DND-41 (cell line): ENCODE measurements at places on chromosomes 1 and 21.

DNA sequence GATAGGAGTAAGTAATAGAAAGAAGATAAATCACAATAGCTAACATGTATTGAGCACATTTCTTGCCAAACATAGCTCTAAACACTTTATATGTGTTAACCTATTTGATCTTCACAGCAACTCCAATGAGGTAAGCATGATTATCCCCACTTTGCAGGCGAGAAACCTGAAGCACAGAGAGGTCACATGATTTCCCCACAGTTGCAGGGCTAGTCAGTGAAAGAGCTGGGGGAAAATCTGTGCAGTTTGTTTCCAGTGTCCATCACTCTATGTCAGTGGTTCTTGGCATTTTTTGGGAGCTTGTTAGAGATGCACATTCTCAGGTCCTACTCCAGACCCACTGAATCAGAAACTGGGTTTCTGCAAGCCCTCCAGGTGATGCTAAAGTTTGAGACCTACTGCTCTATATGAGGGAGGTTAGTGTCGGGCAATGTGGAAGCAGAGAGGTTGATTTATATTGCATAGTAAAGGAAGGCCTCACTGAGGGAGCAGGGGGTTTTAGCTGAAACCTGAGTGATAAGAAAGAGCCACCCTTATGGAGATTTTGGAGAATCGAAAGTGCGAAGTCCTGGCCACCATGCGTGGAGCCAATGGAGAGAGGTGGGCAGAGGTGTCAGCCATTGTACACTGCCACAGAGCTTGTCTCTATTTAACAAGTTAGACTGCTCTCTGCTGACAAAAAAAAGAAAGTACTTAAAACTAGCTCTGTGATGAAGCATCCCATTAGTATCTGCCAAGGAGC lies 20.9 kb downstream of the MCOLN3 start:
- DNase-seq = no peak

DNA sequence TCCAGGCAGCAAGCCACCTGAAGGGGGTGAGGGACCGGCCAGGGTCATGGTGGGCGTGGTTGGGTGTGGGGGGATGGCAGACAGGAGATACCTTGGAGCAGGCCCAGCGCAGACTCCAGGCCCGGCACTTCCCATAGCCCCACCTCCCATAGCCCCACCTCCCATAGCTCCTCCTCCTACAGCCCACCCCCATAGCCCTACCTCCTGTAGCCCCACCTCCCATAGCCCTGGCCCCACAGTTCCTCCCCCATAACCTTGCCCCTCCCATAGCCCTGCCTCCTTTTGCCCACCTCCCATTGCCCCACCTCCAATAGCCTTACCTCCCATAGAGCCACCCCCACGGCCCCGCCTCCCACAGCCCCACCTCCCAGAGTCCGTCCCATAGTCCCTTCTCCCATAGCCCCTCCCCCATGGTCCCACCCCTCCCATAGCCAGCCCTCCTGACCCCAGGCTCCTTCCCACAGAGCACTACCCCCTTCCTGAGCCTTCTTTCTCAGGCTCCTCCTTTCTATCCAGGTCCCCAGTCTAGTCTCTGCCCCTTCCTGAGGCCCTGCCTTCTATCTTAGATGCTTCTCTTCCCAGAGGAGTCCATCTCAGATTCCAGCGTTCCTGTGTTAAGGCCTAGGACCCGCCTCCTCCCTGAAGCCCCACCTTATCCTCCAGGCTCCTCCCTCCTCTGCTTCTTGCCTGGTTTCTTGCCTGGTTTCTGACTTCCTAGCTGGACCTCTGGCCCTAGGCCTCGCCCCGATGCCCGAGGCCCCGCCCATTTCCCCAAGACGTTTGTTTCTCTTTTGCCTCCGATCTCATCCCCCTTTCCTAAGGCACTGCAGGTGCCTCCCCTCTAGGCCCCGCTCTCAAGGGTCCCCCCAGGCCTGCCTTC lies 46.8 kb downstream of the PTPRU start:
- peak; percentile 60 for DNase-seq

- no peak for DNase-seq
Measured at GRCh38 chr1:197987294-197987693, 70.1 kb downstream of the LHX9 start.

- no peak for DNase-seq
Measured at GRCh38 chr1:74162333-74162732, 35.6 kb downstream of the LRRIQ3 start.

- DNase-seq = no peak
Measured at GRCh38 chr1:40824591-40825434, 37.4 kb downstream of the CITED4 start.

- no peak for DNase-seq
Measured at GRCh38 chr1:99439433-99440075, 175.3 kb downstream of the PLPPR4 start.

- DNase-seq = no peak
Measured at GRCh38 chr21:23316190-23316589, 2291.1 kb downstream of the MRPL39 start.

- DNase-seq = no peak
Measured at GRCh38 chr1:242629396-242629795, 104.9 kb upstream of the PLD5 start.

- DNase-seq = no peak
Measured at GRCh38 chr1:172770071-172770470, 111.2 kb downstream of the FASLG start.

DNA sequence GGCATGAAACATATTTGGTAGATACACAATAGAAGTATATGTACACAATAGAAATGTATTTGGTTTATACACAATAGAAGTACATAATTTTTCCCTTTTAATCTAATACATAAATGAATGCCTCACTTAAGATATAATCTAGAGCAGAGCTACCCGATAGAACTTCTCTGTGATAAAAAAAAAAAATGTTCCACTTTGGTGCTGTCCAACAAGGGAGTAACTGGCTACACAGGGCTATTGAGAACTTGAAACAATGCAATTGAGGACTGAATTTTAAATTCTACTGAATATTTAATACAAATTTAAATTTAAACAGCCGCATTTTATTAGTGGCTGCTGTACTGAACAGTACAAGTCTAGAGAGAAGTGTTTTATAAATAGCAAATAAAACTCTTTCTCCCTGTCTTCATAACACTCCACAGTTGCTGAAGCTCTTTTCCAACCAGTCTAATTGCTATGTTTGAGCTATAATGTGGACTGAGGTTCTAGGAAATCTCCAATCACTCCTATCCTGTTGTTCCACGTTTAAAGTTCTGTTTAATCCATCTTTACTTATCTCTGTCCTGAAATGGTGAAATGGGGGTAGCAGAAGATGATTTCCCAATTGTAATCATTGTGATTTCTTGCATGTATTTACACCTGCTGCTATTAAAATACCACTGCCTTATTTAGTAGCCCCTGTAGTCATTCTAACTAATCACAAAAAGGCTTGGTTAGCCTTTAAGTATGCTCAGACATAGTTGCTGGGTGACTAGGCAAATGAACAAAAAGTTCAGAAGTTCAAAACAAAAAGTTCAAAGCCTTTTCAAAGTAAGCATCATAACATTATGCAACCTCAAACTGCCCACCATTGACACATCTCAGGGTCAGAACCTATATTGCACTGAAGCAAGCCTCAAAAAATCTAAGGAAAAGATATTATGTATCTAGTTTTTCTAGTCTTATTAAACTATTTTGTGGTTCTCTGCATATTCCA lies 192.3 kb upstream of the C1orf87 start:
- DNase-seq = no peak

GRCh38 chr1:154352581-154353459 lies 27.5 kb downstream of the ATP8B2 start:
- DNase-seq = peak; percentile 34

- DNase-seq = no peak
Measured at GRCh38 chr1:235408503-235408960, 41.3 kb downstream of the TBCE start.

GRCh38 chr1:20634594-20635084 lies 1.4 kb downstream of the PINK1 start:
- peak; percentile 45 for DNase-seq

- DNase-seq = no peak
Measured at GRCh38 chr1:157099633-157100009, at the start of gene ETV3L. TSS of gene ETV3L (minus strand) at chr1:157099808. CDS start at chr1:157099523, 285 bp downstream.

GRCh38 chr1:166270476-166271150 lies 103.8 kb upstream of the FAM78B start:
- no peak for DNase-seq

GRCh38 chr21:39874759-39875158 lies 7.5 kb downstream of the PCP4 start:
- no peak for DNase-seq

DNA sequence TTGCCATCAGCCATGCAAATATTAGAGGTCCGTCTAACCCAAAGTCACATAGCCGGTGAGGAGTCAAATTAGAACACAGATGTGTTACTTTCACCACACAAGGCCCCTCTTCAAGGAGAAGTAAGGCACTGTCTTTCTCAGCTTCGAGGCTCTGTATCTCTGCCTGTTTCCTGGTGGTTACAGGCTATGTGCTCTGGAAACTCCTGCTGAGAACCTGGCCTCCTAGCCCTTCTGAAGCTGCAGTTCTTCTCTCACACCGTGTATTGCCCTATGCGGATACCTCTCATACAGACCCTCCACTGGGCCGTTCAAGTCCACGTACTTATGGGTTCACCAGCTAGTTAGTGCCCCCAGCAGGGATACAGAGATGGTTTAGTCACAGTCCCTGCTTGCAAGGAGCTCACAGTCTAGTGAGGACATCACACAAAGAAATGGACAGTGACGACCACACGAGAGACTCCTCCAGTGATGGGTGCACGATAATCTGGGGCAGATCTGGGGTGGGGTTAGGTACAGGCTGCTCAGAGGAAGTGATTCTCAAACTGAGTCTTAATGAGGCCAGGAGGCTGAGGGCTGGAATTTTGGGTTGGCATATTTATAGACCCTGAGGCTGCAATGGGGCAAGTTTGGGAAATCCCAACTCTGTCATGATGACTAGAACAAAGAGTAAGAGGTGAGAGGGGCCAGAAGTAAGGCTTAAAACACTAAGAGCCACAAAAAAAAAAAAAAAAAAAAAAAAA lies 22.8 kb upstream of the ELOA start:
- DNase-seq = no peak

DNA sequence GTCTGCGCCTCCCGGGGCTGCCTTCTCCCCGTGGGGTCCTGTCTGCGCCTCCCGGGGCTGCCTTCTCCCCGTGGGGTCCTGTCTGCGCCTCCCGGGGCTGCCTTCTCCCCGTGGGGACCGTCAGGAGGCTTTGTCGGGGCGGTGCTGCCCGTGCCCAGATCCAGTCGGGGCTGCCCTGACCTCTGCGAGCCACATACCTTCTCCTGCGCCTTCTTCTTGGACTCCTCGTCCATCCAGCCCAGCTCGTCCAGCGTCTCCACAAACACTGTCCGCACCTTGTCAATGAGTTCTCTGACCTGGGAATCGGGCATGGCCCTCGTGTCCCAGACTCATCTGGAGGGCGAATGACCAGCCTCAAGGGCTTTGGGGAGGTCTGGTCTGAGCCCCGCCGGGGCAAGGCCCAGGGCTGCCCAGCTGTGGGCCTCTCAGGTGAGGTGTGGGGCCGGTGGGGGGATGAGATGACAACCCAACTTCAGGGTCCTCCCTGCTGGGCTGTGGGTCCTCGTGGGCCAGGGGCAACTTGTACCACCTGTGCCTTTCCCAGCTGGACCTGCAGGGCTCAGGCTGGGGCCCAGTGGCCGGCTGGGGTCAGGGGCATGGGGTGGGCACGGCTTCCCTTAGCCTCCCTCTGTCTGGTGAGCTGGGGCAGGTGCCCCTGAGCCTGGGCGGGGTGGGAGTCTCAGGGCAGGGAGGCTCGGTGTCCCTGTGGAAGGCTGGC lies 9.4 kb downstream of the PRXL2B start:
- no peak for DNase-seq

DNA sequence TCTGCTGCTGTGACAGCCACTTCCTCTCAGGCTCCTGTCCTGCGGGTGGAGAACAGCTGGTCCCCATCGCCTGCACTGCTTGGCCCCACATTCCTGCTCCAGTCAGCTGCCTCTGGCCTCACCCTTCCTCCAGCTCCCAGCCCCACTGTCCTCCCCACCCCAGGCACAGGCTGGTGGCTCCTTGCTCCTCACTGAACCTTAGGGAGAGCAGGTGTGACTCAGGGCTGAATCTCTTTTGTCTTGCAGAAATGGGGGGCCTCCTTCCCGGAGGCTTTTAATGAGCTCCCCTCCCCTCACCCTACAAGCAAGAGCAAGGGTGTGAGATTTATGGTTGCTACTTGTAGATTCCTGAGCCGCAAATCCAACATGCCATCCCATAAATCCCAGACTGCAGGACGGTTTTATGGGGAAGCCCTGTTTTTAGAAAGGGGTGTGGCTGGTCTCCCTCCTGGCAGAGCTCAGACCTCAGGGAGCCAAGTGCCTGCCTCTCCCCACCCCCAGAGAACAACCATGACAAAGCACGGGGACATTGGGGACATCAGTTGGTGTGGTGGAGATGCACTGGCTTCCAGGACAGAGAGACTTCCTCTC lies 15.2 kb downstream of the CDK18 start:
- DNase-seq = no peak

- no peak for DNase-seq
Measured at GRCh38 chr21:25934771-25935224, 200.0 kb downstream of the GABPA start.

DNA sequence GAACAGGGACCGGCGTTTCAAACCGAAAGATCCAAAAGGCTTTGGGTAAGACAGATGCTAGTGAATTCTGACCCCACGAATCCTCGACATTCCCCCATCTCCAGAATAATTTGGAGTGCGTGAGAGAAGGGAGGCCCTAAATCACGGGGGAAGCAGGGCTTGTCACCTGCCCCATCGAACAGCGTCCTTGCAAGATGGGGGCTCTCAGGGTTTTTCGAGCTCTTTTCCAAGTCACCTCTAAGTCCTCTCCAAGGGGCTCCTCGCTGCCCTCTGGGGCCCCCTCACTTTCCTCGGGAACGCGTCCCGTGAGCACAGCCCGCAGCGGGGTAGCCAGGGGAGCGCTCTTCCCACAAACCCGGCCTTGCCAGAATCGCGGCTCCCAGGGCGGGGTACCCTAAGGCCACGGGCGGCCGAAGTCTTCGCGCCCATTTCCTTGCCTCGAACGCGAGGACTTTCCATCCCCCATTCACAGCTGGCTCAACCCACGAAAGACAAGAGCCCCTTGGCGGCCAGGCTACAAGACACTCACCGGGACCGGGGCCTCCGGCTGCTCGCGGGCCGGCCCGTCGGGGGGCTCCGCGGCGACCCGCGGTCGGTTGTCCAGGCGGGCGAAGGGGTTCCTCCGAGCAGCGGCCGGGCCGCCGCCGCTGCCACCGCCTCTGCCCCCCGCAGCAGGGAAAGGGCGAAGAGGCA lies 546 bp downstream of the DONSON start:
- DNase-seq = peak; percentile 41

DNA sequence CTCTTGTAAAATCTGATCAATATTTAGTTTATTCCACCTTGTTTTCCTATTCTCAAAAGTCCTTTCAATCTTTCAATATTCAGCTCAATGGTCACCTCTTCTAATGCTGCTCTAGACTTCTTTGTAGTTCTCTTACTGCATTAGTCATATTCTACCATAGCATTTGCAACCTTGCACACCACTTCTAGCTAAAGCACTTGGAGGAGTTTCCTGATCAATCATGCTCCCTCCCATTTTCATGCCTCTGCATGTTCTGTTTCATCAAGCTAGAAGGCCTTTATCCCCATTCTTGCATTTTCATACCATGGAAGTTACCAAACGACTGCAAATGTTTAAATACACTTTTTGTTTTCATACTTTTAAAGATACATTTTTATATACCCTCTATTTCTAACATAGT lies 72.1 kb downstream of the SLC5A9 start:
- no peak for DNase-seq
